Posterior cingulate gyrus (tissue), 11 donors: ENCODE measurements at places on chromosomes 6 and 20.

- no peak for DNase-seq
Observed at GRCh38 chr6:34855463-34855862, 32.4 kb downstream of the TAF11 start.

GRCh38 chr20:46204594-46205186 lies 86.6 kb downstream of the CD40 start:
- no peak for DNase-seq

- no peak for DNase-seq
Observed at GRCh38 chr6:84553527-84553926, 210.9 kb downstream of the TBX18 start.

GRCh38 chr20:14331646-14332045 lies 5.8 kb downstream of the FLRT3 start:
- DNase-seq = no peak

DNA sequence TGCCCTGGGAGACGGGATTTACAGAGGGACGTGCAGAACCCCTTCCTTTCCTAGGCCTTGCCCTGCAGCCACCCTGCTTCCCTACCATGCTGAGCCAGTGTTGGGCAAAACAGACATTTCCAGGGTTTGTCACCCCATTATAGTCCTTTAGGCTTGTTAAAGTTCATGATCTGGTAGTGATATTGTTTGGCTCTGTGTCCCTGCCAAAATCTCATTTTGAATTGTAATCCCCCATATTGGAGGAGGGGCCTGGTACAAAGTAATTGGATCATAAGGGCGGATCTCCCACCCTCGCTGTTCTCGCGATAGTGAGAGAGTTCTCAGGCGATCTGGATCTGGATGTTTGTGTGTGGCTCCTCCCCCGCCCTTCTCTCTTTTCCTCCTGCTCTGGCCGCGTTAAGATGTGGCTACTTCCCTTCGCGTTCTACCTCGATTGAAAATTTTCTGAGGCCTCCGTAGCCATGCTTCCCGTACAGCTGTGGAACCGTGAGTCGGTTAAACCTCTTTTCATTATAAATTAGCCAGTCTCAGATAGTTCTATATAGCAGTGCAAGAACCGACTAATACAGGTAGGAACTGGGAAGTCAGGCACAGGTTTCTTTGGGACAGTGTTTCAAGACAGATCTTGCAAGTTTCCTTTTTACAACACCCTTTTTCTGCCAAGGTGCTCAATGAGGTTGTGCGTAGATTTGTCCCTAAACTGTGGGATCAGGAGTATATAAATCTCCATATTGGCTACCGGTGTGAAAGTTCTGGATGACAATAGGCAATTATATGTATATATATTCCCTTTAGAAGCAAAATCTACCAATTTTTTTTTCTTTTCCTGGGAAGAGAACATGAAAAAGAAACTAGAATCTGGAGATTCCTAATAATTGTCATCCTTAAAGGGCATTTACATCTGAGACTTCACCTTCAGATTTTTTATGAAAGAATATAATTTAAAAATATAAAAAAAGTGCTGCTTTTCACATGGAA lies 152.1 kb downstream of the SAMD5 start:
- DNase-seq = peak; percentile 19

DNA sequence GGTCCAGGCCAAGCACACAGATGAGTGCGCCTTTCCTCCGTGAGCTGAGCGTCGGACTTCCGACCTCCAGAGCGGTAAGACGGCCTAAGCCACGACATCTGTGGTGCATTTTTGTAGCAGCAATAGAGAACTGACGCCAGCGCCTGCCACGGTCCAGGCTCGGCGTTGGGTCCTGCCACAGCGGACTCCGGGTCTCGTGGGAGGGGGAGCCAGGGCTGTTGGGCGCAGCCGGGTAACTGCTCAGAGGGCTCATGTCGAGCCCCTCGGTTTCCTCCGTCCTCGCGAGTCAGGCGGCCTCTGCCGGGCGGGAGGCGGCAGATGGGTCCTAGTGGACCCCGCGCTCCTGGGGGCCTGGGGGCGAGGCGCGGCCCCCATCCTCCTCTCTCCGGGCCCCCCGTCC lies 216.1 kb downstream of the QKI start:
- peak; percentile 70 for DNase-seq

GRCh38 chr6:158938811-158939254 lies 61.2 kb downstream of the RSPH3 start:
- DNase-seq = no peak

DNA sequence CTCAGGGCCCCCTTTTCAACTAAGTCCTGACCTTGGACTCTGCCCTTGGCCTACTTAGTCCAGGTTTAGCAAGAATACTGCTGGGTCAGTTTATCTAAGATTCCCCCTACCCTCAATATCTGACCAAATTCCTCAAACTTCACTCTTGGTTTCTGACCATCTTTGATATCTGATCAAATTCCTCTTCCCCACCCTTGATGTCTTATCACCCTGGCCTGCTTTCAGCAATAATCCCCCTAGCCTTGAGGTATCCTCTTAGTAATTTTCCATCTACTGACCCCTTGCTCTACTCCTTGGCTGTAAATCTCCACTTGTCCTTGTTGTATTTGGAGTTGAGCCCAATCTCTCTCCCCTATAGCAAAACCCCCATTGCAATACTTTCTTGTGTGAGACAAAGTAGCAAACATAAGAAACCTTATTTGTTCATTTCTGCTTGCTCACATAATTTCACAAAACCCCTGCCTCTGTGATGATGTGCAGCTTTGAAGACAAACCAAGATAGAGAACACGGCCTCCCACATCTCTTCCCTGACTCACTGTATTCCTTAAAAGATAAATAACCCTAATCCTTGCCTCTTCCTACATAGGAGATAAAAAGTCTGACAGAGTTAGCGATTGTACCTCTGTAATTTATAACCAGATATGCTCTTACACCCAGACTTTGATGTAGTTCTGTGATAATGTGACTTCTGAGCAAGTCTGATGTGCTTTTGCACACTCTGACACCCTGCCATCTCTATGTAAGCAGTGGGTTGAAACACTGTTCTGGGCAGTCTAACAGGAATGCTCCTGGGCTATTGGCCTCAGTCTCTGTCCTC lies 13.8 kb upstream of the IYD start:
- DNase-seq = no peak

DNA sequence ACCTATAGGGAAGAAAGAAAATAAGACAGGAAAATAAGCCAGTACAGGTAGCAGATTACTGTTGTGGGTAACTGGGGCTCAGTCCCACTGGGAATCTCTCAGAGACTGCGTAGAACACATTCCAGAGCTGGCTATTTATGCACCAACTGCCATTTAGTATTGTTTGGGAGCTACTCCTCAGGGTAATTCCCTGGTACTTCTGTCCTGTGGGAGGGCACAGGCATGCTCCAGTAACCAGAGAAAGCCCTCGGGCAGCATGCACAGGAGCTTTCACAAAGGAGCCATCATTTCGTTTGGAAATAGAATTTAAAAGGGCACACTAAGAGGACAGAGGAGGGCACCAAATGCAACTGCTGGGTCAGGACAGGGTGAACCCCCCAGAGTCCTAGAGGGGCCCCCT lies 148.0 kb upstream of the LRFN2 start:
- DNase-seq = no peak
